ENCODE measurements at places on chromosomes 5 and 9.

DNA sequence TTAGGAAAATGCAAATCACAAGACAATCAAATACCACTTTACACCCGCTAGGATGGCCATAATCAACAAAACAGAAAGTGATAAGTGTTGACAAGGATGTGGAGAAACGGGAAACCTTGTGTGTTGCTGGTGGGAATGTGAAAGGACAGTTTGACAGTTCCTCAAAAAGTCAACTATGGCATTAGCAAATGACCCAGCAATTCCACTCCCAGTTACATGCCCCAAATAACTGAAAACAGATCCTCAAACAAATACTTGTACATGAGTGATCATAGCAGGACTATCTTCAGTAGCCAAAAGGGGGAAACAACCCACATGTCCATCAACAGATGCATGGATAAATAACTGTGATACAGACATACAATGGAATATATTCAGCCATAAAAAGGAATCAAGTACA, 21.2 kb downstream of the RASGEF1C start:
- no peak for DNase-seq

GRCh38 chr5:154449786-154450185, 4.0 kb downstream of the SAP30L start:
- DNase-seq = no peak

DNA sequence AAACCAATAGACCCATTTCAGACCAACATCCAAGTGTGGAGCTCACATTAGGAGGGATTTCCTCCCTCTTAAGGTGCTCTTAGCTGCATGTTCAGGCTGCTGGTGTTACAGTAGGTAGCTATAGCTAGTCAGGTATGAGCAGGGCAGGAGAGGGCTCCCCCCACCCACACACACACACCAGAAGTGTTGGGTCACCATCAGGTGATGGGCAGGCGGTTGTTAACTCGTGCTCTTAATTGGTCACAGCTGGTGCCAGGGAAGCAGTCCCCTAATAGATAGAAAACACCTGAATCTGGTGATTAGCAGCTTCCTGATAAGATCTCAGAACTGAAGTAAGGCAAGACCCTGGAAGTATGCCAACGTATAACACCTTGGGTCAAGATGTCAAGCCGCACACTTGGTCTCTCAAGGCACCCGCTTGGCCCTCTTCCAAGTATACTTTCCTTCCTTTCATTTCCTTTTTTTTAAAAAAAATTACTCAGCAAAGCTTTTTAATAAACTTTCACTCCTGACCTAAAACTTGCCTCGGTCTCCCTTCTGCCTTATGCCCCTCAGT, 532.4 kb downstream of the DNAH5 start:
- no peak for DNase-seq

DNA sequence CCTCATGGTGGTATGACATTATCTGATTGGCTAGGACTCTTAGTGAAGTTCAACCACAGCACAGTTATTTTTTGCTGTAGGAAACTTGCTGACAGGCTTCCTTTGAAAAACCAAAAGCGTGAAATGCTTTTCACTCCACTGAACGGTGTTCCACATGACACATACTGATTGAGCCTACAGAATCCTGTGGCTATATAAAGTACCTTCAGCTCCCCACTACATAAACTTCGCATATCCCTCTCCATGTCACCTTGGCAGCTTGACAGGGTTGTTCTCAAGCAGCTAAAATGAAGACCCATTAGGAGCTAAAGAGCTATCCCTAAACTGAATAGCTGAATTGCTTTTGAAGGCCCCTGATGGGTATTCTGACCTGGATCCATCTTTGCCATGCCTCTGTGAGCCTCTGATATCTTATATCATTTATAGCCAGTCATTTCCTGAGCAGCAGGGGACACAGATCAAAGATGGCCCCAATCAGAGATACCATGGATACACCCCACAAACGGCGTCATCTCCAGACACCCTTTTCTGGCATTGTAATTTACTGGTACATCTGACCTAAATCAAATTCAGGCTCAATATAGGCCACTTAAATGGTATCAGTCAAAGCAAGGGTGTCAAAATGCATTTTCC, 91.5 kb downstream of the APBA1 start:
- no peak for DNase-seq

DNA sequence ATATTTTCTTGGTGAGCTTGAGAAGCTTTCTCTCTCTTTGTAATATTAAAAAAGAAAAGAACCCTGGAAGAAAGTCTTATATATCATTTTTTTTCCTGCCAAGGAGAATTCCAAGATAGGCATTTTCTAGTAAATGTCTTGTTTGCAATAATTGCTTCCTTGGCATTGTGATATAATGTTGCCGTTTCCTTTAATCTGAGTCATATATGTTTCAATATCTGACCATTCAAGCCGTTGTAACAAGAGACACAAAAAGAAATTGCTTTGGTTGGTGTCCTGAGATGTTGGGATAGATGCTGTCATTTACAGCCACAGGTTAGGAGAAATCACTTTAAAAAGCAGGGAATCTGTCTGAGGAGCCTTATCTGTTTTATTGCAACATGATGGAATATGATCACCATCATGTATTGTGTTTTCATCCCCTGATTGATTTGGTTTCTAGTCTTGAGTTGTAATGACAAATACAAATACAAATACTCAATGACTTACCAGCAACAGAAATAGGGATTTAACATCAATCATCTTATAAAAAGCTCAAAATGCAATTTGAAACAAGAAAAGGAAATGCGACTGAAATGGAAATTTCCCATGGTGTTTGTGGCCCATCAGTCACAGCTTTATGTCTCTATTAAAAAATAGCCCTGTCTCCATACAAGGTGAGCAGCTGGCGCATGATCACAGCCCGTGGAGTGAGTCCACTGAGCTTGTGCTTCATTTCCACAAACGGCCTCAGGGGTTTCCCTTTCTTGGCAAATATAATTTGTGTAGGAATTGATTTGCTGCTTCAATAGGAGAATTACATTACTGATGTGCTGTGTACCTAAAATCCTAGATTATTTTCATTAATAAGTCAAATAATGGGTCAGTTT, 250.1 kb upstream of the TRPC7 start:
- no peak for DNase-seq

DNA sequence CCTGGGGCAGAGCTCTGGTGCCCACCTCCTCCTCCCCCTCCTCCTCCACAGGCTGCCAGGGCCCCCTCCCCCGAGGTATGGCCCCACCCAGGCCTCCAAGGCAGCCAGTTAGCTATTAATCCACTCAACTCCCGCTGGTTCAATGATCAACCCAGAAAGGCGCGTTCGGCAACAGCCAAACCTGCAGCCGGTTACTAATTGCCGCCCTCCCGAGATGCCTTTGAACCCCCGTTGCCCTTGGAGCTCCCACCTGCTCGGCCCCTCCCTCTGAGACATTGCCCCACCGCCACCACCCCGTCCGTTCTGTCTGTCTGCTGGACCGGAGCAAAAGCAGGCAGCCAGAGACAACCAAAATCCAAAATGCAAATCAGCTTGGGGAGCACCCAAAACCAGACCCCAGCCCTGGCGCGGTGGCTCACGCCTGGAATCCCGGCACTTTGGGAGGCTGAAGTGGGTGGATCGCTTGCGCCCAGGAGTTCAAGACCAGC, 25.8 kb downstream of the NOTCH1 start:
- no peak for DNase-seq

DNA sequence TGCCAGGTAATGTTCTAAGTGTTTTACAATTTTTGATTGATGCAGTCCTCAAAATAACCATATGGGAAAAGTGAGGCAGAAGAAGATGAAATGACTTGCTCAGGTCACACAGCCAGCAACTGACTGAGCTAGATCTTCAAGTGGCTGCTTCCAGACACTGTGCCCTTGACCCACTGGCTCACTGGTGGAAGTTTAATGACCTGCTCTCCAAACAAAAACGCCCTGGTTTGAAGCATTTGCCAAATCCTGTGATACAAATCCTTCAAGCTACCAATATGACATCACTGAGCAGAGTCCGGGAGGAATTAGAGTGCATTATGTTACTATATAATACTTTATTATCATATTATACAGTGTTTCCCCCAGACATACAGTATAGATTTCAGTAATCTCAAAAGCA, 459.4 kb downstream of the GADD45G start:
- DNase-seq = no peak

DNA sequence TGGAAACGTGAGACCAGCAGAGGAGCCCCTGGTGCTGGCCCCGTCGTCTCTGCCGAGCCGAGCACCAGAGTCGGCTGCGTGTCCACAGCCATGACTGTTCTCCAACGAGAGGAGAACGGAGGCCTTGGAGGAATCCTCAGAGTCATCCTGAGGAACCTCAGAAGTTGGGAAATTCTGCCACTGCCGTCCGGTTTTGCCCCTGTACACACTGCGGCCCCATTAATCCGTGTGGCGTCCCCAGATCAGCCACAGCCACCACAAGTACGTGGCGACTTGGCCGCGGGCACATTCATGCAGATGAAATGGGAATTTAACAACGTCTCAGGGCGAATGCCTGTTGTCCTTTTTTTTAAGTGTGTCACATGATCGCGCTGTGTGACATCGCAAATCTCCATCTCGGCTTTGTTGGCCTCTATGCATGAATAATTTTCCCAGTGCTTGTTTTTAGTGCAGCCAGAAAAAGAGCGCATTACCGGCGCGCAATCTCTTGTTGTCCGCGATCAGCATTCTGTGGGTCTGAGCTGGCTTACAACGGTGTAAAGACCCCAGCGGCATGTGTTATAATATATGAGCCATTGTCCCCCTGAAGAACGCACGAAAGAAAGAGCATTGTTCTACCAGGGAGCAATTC, 323.0 kb upstream of the IRX4 start:
- no peak for DNase-seq

DNA sequence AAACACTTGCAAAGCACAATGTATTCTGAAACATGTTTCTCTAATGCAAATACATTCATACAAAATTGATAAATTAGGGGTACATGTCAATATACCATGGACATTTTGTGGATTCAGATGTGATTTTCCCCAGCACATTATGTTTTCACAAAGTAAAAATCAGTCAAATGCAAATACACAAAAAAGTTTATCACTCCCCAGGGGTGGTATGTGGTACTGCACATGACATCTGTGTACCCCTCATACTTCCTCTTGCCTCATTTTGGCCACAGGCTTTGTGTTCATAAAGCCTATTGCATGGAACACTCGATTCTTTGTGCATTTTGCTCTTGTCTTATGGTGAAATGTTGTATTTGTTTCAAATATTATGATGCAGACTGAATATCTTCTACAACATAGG, 116.8 kb upstream of the PDE4D start:
- DNase-seq = no peak

DNA sequence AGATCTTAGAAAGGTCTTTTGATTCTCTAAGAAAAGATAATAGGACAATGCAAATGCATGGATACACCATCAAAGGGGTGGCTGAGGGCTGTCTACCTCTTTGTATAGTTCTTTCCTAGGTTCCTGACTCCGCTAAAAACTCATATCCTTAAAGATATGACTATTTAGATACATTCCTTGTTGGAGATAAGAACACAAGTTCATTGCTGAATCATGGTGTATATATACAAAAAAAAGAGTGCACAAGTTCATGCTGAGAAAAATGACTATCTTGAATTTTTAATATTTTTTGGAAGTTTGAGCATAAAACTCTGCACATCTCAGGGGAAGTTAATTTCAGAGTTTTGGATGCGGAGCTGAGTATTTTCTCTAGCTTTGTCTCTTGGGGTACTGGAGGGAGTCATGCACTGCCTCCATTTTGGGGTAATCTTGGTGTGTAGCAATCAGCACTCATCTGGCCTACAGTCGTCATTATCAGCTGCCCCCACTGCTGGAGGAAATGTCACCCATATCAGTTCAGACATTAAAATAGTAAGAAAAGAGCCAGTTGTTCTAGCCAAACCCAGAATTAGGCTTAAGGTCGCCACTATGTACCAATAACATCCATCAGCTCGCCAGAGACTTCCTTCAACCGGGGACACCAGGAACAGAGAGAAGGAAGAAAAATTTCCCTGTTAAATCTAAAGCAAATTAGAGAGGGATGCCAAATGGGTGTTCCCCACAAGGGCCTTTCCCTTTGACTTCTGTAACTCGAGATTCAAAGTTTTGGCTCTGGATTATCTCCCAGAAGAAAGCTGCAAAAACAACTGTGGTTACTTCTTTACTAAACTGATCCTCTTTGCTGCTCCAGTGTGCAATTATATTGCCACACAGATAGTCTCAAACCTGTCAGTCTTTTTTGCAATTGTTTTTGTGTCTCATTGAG, 49.0 kb downstream of the PTTG1 start:
- DNase-seq = no peak

Data from substantia nigra (tissue), 51 donors.